GM12865 (cell line): ENCODE measurements at places on chromosomes 4 and X.

DNA sequence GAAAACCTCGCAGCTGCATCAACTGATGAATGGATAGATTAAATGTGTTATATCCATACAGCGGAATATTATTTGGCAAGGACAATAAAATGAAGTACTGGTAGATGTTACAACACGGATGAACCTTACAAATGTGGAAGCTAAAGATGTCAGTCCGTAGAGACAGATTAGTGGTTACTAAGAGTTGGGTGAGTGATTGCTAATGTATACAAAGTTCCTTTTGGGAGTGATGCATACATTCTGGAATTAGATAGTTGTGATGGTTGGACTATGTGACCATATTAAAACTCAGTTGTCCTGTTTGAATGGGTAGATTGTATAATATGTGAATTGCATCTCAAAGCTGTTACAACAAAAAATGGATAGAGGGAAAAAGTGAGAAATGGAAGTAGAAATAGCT lies 2.8 kb downstream of the FIP1L1 start:
- DNase-seq, result no peak

DNA sequence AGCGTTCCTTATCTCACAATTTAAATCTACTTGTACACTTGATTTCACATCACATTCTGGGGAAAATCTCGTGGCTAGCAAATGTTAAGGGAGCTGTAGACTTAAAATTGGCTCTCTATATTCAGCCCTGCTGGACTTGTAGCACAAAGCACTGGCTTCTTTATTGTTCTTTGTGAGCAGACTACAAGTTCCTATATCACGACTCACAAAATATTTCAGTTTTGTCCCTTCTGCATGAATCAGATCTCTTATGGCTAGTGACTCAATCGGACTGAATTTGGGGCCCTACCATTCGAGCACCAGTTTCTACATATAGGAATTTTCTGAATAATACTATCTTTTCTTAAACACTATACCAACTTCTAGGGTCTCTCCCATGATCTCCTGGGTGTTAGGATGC lies 390.1 kb downstream of the ADAM29 start:
- DNase-seq, result no peak

GRCh38 chrX:155889328-155889727 lies 8.2 kb downstream of the VAMP7 start:
- DNase-seq, result no peak

- no peak for DNase-seq
These were observed 138.7 kb downstream of the AFAP1 start for GRCh38 chr4:7801001-7801400.

DNA sequence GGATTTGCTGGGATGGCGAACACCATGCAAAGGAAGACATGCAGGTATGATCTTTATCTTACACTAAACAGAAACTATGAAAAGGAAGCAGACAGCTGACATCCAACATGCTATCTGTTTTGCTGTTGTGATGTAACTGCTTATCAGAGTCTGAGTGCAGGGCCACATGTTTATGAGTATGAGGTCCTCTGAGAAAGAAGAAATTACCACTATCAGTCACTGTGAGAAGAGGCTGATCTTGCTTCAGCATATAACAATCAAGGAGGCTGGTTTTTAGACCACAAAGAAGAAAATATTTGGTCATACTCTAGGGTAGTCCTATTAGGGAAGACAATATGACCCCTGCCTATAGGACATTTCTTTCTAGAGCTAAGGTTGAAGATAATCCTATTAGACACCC lies 18.5 kb downstream of the CLGN start:
- no peak for DNase-seq

- no peak for DNase-seq
These were observed 53.7 kb upstream of the SLC39A8 start for GRCh38 chr4:102399021-102399420.

DNA sequence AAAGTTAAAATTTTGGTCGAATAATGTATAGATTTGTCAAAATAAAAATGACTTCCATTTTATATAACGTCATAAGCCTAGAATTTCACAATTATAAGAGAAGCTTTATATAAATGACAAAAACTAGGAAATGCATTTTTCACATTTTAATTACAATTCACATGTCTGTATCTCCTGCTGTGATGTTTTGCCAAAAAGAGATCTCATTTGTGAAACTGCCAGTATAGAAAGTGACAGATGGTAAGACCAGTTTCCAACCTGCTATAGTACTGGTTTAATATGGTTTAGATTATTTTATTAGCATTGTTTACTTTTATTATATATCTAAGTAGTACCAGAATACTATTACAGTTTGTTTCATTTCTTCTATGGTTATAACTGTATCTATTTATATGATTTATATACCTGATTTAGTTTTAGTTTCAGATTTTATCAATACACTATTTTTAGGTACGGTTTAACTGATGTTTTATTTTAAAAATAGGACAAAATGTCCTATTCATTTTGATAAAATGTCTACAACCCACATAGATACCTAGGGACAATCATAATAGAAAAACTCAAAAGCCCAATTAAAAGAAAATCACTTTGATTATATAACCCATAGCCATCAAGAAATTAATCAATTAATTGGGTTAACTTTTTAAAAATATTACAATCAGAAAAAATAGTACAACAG lies 5.4 kb upstream of the CCSER1 start:
- no peak for DNase-seq

DNA sequence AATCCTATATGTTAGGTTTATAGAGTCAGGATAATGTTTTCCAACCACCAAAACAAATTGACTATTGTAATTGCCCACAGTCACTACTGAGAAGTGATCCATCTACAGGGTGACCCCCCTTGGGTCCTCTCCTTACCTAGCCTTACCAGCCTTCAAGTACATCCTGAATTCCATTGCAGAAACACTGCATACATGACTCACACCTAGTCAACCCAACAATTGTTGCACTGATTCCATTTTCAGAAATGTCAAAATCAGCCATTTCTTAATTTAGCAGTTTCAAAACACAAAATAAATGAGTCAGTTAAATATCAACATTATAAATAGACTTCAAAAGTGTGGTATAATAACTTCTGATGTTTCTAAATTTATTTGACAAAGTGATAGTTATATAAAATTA lies 106.3 kb upstream of the TNIP3 start:
- DNase-seq, result no peak

GRCh38 chr4:171532968-171533367 lies 280.2 kb upstream of the GALNTL6 start:
- DNase-seq, result no peak

GRCh38 chrX:129650183-129650689 lies 4.5 kb downstream of the APLN start:
- DNase-seq, result no peak

DNA sequence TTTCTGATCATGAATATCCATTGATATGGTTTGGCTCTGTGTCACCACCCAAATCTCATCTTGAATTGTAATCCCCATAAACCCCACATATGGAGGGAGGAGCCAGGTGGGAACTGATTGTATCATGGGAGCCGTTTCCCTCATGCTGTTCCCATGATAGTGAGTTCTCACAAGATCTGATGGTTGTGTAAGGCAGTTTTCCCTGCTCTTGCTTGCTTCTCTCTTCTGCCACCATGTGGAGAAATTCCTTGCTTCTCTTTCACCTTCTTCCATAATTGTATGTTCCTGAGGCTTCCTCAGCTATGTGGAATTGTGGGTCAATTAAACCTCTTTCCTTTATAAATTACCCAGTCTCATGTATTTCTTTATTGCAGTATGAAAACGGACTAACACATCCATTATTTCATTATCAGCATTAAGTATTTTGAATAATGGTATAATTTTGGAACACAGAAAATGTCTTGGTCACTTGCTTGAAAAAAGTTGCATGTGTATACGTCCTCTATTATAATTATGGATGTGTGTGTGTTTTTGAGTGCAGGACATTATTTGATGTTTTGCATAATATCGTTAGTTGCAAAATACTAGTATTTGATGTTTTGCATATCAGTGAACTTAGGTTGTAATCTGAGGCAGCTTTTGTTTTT lies 334.6 kb downstream of the PCDH10 start:
- no peak for DNase-seq

DNA sequence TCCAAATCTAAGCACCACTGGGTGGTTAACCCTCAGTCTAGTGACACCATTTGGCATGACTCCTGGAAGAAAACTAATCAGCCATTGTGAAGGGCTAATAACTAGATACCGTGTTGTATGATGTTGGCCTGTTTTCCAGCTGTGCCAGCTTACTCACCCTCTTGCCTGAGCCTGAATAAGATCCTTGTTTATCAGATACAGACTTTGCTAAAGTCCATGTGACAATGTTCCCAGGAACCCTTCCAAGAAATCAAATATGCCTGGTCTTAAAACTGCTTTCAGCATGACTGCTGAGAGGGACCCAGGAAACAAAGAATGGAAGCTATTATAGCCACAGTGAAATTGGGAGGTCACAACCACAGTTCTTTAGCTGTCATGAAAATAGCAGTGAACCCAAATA lies 640.8 kb upstream of the INTU start:
- no peak for DNase-seq

DNA sequence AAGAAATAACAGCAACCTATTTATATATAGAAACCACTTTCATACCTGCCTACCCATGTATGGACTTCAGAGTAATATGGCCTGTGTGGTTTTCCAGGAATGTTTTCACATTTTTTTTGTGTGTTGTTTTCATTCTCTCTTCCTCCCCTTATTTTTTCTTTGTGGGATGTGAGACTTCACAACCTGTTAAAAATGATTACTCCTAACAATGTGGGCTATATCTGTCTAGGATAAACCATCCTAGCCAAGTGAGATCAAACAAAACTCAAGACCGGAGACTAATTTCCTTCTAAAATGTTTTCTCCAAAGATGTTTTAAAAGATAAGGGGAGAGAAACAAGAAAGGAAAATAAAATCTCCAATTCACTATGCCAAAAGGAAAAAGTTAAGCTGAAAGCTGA lies 106.1 kb upstream of the DIPK2B start:
- DNase-seq, result no peak

DNA sequence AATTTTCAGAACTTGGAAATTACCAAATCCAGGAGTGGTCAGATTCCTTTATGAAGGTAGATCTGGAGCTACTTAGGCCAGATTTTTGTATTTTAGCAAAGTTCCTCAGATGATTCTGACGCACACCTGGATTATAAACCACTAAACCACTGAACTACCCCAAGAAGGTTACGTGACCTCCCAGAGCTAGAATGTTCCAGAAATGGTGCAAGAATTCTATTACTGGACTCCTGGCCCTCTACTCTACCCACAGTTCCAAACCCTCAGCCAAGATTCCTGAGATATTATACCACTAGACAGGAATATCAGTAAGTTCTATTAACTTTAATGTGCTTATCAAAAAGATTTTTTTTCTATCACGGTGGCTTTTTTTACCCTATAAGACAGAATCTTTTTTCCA lies 67.1 kb downstream of the ABCG2 start:
- DNase-seq, result no peak

DNA sequence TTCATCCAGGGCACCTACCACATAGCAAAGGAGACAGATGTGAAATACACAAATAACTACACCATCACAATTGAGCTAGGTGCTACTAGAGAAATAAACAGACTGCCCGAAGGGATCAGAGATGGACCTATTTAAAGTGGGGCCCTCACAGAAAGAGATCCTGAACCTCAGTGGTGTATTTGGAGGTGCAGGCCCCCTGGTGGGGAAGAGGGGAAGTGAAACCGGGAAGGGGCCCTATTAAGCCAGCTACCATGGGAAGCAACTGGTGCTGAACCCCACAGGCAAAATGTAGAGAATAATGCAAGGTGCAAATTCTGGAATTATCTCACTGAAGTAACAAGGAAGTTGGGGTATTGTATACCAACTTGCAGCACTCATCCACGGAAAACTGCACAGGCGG lies 78.6 kb upstream of the FAM9A start:
- peak; percentile 8 for DNase-seq

DNA sequence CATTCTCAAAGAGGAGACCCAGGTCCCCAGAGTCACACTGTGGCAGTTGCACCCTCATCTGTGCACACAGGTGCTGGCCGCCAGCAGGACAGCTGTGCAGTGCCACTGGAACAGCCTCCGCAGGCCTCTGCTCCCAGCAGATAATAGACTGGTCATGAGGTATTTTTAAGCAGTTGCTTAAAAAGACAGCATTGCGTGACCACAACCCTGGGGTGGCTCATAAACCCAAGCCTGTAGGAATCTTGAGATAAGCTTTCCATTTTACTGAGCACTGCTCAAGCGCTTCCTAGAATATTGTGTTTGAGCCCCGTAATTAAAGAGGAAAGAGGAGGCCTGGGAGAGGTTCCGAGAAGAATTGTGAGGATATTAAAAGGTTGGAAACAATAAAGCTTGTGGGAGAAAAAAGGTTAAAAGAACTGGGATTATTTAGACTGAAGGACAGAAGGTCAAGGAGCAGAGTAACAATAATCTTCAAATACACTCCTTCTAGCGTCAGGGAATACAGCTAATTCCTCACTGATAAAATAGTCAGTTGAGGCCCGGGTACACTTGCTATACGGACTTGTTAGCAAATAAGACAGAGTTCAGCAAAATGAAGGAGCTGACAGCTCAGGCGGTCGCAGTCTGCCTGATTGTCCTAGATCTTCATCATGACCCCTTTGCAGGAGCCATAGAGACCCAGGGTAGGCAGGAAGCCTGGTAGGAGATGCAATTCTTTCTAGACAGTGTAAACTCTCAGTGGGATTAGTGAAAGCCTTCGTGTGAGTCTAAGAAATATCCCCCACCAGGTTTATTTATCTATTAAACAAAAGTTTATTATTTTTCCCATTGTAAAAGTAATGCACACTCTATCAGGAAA lies 86.2 kb upstream of the KIT start:
- DNase-seq, result no peak

DNA sequence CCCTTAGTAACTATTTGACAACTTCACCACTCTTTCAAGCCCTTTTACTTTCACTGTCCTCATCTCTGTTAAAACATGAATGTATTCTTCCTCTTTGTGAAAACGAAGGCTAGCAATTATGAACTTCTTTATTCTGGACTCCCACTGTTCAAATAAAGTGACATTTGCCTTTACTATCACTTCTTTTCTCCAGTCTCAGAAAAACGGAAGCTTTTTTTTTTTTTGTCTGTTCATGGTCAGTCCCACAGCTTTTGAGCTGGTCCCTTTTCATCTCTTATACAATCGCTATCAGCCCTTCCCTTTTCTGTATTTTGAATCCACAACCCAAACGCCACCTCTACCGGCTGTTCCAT lies 327.7 kb downstream of the DKK2 start:
- no peak for DNase-seq

- DNase-seq, result no peak
These were observed 23.4 kb upstream of the ENPEP start for GRCh38 chr4:110452546-110452945.

GRCh38 chrX:97517763-97518162 lies 634.1 kb downstream of the RPA4 start:
- no peak for DNase-seq

DNA sequence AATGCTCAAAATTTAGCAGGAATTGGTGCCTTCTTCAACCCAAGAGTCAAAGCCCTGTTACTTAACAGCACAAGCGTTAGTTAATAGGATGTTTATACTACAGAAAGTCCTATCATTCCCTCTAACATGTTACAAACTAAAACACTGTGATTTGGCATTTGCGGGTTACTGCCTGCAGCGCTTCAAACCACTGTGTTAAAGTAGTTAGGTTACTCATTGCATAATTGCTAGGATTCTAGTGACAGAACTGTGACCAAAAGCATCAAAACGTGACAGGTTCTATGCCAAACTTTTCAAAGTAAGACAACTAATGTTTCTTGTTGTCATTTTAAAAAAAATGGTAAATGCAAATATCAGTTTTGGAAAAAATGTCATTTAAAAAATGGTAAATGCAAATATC lies 442.8 kb upstream of the ZFP42 start:
- no peak for DNase-seq

- no peak for DNase-seq
These were observed 45.5 kb upstream of the PROM1 start for GRCh38 chr4:16129336-16129735.
